ENCODE measurements at places on chromosomes 16 and 17.

- DNase-seq, result no peak
These were observed 37.0 kb downstream of the NPLOC4 start for GRCh38 chr17:81599719-81600486.

GRCh38 chr16:54402270-54402669 is 115.7 kb upstream of the IRX3 start:
- DNase-seq, result no peak

DNA sequence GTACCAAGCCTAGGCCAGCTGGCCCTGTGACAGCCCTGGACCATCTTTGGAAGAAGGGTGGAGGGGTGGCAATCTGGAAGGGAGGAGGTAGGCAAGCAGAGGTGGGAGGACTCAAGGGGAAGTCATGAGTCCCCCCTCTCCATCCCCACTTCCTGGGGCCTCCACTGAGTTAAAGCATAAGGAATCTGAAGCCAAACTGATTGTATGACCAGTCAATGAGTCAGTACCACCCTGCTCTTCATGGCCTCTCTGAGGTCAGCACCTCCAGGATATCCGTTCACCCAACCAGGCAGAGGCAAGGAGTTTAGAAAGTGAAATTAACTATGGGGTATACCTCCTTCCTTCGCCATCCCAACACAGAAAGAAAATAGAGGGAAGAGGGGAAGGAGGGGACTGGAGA is 272.7 kb downstream of the SOX9 start:
- no peak for DNase-seq

- no peak for DNase-seq
These were observed 2.3 kb downstream of the DPEP2NB start for GRCh38 chr16:68013440-68013839.

GRCh38 chr17:54269881-54270280 is 447.2 kb downstream of the KIF2B start:
- no peak for DNase-seq

GRCh38 chr17:80647746-80648145 is 103.1 kb downstream of the RPTOR start:
- no peak for DNase-seq

- no peak for DNase-seq
These were observed 182.8 kb downstream of the HS3ST3A1 start for GRCh38 chr17:13418891-13419290.

DNA sequence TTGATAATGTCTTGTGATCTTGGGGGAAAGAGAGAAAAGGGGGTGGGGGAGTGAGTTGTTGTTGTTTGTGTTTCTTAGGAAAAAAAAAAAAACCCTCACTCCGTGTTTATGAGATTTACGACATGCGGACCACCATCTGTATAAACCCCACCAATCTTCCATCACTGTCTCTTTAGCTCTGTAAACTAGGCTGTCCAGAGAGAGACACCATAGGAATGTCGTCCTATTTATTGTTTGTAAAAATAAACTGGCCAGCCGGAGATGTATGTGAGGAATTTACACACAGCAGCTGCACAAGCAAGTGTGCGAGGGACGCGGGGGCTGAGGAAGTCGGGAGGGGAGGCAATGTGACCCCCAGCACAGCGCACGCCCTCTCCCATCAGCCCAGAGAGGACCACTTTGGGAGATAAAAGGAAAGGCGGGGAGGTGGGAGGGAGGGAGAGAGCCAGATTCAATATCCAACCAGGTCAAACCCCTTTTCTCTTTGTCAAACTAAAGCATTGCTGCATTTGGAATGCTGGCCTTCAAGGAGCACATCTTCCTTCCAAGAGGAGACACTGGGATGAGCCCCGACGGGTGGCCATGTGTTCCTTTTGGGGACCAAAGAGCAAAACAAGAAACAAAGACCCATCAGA is 136.2 kb upstream of the SALL1 start:
- no peak for DNase-seq

GRCh38 chr17:27417596-27418365 is 38.5 kb upstream of the KSR1 start:
- no peak for DNase-seq

- no peak for DNase-seq
These were observed 176.9 kb upstream of the GSE1 start for GRCh38 chr16:85436207-85436606.

- no peak for DNase-seq
These were observed 3.8 kb downstream of the SECTM1 start for GRCh38 chr17:82329683-82330321.

GRCh38 chr17:37406635-37407461 is at the start of the genes ACACA and TADA2A:
Gene ACACA, minus strand, starts transcription at chr17:37406836. Its CDS starts 537 bp downstream, at chr17:37406299.
Gene TADA2A, plus strand, starts transcription at chr17:37406886. Its CDS starts 4,480 bp downstream, at chr17:37411366.
- peak; percentile 73 for DNase-seq

DNA sequence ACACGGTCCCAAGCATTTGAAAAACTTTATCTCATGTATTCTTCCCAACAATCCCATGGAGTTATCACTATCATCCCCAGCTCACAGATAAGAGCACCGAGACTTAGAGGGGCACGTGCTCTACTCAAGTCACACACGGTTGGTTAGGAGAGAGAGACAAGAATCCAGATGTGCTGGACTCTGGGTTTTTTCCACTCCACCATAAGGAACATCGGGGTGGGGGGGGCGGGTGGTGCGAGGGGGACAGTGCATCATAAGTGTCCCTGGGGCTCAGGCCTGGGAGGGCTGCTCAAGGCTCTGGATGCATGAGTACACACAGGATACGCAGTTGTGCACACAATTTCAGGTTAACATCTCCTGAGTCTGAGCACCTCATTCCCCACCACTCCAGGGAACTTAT is 7.4 kb downstream of the CDC42EP4 start:
- DNase-seq, result no peak

GRCh38 chr17:7019367-7019766 is 3.5 kb upstream of the BCL6B start:
- no peak for DNase-seq

DNA sequence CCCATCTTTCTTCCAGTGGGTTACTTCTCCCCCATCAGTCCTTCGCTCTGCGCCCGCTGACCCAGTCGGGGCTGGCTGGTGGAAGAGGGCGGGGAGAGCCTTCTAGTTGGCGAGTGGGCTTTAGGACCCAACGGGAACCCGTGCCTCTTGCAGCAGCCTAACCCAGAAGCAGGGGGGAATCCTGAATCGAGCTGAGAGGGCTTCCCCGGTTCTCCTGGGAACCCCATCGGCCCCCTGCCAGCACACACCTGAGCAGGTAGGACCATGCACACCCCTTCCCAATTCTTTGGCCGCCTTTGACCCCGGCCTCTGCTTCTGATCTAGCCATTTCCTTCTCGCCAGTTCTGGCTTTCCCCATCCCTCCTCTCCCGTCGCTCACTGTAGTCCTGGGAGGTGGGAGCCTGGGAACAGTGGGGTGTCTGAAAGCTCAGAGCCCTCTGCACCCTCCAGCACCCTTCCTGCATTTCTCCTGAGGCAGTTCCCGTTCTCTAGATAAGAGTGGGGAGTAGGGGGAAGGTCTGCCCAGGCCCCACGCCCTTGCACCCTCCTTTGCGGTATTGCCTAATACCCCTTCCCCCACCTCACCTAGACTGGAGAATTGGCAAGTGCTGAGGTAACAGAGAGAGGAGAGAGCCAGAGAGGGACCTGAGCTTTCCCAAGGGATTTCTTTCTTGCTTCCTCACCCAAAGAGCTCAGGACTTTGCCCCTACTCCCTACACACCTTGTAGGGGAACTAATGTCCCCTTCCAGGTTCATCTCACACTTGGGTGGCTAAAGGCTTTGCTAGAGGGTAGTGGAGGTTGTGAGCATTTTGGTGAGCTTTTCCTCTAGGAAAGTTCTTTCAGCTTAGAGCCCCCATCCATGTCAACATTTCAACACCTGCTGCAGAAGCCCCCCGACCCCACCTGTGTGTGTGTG is at the start of gene RARA:
TSS of gene RARA (plus strand) at position 150 of the 918 bp plus-strand sequence. CDS start 22,039 bp downstream, outside the sequence.
- DNase-seq, result no peak

DNA sequence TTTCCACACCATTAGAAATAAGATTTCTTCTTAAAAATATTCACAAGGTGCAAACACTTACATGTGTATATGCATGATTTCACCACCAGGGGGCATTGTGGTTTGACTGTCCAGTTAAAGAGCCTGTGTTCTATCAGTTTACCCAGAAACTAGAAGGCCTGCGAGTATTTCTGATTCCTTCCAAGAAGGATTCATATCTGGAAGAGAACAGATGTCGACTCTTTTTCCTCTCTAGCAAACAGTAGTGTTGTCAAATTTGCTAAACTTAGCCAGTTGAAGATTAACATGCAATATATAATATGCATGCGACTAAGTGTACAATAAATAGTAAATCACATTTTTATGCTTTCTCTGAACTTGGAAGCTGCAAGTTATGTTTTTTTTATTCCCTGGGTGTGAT is 404.1 kb downstream of the WWOX start:
- DNase-seq, result peak; percentile 8

- DNase-seq, result peak; percentile 36
These were observed 1.9 kb downstream of the MNT start for GRCh38 chr17:2398655-2399571.

- DNase-seq, result no peak
These were observed 221.8 kb upstream of the CDH5 start for GRCh38 chr16:66144641-66145040.

DNA sequence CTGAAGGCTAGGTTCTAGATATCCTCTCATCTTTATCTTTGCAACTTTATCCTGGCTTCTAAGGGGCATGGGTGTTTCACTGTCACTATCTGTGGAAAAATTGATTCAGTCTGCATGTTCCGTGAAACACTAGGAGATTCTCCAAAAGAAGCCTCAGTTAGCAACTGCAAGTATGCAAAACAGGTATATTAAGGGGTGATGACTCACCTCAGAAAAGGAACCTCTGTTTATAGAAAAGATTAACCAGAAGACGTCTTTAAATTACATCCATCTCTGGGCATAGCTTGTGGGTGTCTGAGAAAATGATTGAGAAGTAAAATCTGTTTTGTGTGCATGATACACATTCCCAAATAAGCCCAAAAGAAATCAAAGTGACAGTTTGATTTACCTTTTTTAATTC is 353.8 kb upstream of the HSBP1 start:
- no peak for DNase-seq

GRCh38 chr17:291587-291986 is 61.0 kb downstream of the RPH3AL start:
- DNase-seq, result no peak
